ENCODE measurements at places on chromosomes 6 and 20.

DNA sequence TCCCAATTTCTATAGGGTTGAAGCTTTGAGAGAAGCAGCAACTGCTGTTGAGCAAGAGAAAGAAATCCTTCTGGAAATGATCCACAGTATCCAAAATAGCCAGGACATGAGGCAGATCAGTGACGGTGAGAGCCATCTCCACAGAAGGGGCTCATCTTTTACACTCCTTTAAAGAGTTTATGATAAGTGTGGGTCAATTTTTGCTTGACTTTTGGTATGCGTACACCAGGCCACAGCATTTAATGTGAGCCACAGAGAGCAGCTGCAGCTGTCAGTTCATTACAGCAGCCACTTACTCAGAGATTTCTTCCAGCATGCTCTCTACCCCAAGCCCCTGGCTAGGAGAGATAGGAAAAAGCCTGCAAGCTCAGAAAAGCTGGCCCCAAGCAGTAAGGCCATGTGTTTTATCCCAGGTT lies 9.9 kb downstream of the BAG2 start:
- no peak overlapping the region for H3K27ac ChIP-seq
- DNase-seq: no peak
- H3K4me3 ChIP-seq: no peak overlapping the region

GRCh38 chr6:42141603-42142117 lies 760 bp downstream of the C6orf132 start:
- H3K4me1 ChIP-seq: peaks cover 25% of the 10 kb centered on the region
- H3K27me3 ChIP-seq: no peaks in the 10 kb centered on the region
- peak; percentile 49 for DNase-seq
- peak overlapping the region; percentile 64 for H3K27ac ChIP-seq

GRCh38 chr20:57947421-57948179 lies 237.8 kb upstream of the PMEPA1 start:
- H3K4me3 ChIP-seq: no peak overlapping the region
- H3K4me1 ChIP-seq: no peaks in the 10 kb centered on the region
- H3K27ac ChIP-seq: no peak overlapping the region
- DNase-seq: no peak
- H3K36me3 ChIP-seq: no peaks in the 10 kb centered on the region

- no peaks in the 10 kb centered on the region for H3K4me1 ChIP-seq
- no peaks in the 10 kb centered on the region for H3K36me3 ChIP-seq
- no peak for DNase-seq
- H3K4me3 ChIP-seq: no peak overlapping the region
- no peak overlapping the region for H3K27ac ChIP-seq
These were observed 54.7 kb downstream of the YTHDF1 start for GRCh38 chr20:63161176-63161651.

DNA sequence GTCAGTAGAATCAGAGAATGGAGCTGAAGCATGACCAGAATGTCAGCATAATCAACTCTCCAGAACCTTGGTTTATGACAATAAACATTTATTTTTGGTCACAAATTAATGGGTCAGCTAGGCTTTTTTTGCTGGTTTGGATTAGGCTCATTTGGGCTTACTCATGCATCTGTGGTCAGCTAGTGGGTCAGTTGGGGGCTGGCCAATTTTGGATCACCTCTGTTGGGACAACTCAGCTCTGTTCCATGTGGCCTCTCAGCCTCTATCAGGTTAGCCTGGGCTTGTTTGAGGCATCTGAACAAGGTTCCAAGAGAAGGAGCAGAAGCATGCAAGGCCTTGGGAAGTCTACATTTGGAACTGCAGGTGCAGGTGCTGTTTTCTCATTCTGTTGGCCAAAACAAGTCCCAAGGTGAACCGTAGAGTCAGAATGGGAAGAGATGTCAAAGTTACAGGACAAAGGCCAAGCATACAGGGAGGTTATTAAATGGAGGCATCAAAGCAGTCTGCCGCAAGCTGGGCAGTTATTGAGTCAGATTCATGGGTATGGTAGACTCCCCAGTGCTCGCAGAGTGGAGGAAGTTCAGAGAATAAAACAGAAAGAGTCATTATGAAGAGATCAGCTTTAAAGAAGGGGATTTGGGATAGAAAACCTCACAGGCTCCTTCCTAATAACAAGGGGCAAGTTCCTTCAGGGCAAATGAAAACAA lies 173.0 kb downstream of the PLCB4 start:
- no peak overlapping the region for H3K4me3 ChIP-seq
- no peaks in the 10 kb centered on the region for H3K4me1 ChIP-seq
- DNase-seq: no peak
- no peaks in the 10 kb centered on the region for H3K36me3 ChIP-seq
- H3K27ac ChIP-seq: no peak overlapping the region

DNA sequence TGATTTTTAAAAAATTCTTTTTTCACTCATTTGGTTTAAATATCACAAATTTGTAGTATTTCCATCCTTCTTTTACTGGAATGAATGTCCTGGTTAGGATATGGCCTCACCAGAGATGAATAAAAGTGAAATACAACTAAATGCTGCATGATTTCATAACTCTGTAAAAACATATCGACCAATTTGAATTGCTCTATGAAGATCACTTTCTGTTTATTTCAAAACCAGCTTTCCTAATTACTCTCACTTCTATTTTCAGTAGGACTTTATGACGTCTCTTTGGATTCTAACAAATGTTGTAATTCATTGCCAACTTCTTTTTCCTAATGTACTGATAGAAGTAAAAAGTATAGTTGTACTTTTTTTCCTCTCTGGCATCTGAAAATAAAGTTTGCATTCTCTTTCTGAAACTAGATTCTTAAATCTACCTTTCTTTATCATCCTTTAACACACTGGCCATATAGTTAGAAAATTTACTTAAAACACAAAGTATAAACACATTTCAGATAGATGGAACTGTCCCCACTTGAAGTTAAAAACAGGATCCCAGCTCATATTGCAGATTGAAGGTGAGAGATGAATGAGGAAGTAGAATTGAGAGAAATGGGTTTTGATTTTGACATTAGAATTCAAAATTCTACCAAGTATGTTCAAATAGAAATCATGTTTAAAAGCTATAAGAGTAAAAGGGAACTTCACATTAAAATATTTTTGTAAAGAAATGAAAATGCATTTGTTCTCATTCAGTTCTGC lies 40.3 kb upstream of the IL20RA start:
- DNase-seq: no peak
- H3K36me3 ChIP-seq: no peaks in the 10 kb centered on the region
- H3K27me3 ChIP-seq: no peaks in the 10 kb centered on the region
- no peak overlapping the region for H3K27ac ChIP-seq
- H3K4me1 ChIP-seq: no peaks in the 10 kb centered on the region
- no peak overlapping the region for H3K4me3 ChIP-seq

DNA sequence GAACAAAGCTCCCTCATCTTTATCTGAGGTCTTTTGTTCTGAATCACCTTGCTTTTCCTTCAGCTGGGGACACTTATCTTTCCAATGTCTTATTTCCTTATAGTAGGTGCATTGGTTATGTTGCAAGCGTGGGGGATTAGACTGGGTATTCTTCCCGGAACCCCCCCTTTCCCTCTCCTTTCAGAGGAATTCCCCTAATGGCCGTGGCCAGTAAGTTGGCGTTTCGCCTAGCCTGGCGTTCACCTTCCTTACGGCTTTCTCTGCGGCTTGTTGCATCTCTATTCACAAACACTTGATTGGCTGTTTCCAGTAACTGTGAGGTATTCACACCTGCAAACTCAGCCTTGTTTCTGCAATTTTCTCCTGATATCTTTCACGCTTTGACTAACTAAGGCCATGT lies 32.8 kb upstream of the FABP7 start:
- no peak overlapping the region for H3K27ac ChIP-seq
- no peaks in the 10 kb centered on the region for H3K27me3 ChIP-seq
- no peak overlapping the region for H3K4me3 ChIP-seq
- H3K36me3 ChIP-seq: no peaks in the 10 kb centered on the region
- DNase-seq: no peak

- DNase-seq: peak; percentile 96
- no peak overlapping the region for H3K4me3 ChIP-seq
- H3K4me1 ChIP-seq: no peaks in the 10 kb centered on the region
- H3K27me3 ChIP-seq: no peaks in the 10 kb centered on the region
- no peak overlapping the region for H3K27ac ChIP-seq
These were observed 4.5 kb upstream of the TNXB start for GRCh38 chr6:32113386-32114352.

GRCh38 chr20:17956099-17956685 lies 12.4 kb downstream of the SNX5 start:
- no peak for DNase-seq
- H3K4me1 ChIP-seq: peaks cover 10% of the 10 kb centered on the region
- no peak overlapping the region for H3K4me3 ChIP-seq
- no peaks in the 10 kb centered on the region for H3K27me3 ChIP-seq
- H3K27ac ChIP-seq: no peak overlapping the region
- H3K36me3 ChIP-seq: peaks cover 15% of the 10 kb centered on the region

DNA sequence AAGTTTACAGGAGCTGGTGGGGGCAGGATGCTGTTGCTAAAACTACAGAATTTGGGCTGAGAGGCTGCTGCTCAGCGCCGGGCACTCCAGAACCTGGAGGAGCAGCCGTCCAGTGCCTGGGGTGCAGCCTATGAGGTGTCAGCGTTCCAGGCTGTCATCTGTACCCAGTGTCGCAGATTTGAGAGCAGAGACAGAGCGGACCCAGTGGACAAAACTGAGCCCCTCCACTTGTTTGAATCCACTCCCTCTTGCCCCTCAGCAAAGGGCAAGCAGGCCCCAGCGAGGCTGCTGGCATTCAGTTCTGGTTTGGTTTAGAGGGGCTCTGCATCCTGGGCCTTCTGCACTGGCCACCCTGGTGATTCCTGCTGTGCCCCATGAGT lies 144.3 kb downstream of the TBC1D7 start:
- H3K27ac ChIP-seq: no peak overlapping the region
- no peaks in the 10 kb centered on the region for H3K27me3 ChIP-seq
- no peaks in the 10 kb centered on the region for H3K4me1 ChIP-seq

DNA sequence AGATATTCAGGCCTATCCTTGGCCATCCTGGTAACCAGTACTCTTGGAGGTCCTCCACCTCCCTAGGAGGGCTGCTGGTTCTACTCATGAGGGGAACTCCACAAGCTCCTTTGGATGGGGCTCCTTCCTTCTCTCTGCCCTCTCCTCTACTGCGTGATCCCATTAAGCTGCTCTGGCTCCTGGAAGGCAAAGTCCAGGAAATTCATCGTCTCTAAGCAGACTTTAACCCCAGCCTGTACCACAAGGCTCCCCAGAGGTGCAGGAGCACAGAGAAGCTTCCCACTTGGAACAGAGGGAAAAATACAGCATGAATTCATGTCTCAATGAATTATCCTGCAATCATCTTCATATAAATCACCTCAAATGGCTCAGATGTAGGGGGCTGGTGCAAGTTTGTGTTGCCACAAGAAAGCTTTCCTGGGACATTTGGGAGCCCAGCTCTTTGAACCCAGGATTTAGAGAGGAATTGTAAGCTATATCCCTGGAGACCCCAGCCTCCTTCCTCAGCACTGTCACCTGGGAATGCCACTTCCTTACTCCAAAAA lies 355.4 kb downstream of the CDC5L start:
- no peak overlapping the region for H3K27ac ChIP-seq
- no peaks in the 10 kb centered on the region for H3K27me3 ChIP-seq
- DNase-seq: no peak
- H3K4me3 ChIP-seq: no peak overlapping the region
- H3K36me3 ChIP-seq: no peaks in the 10 kb centered on the region

- H3K4me3 ChIP-seq: no peak overlapping the region
- no peak overlapping the region for H3K27ac ChIP-seq
- DNase-seq: no peak
- H3K4me1 ChIP-seq: no peaks in the 10 kb centered on the region
- no peaks in the 10 kb centered on the region for H3K36me3 ChIP-seq
These were observed 69.6 kb upstream of the THBS2 start for GRCh38 chr6:169323221-169323620.

GRCh38 chr6:1586861-1587450 lies 22.8 kb upstream of the FOXC1 start:
- no peaks in the 10 kb centered on the region for H3K36me3 ChIP-seq
- no peak for DNase-seq

- no peaks in the 10 kb centered on the region for H3K4me1 ChIP-seq
- no peak overlapping the region for H3K27ac ChIP-seq
- no peaks in the 10 kb centered on the region for H3K36me3 ChIP-seq
- H3K4me3 ChIP-seq: no peak overlapping the region
- DNase-seq: peak; percentile 82
These were observed 107.7 kb upstream of the PRND start for GRCh38 chr20:4613718-4614620.

DNA sequence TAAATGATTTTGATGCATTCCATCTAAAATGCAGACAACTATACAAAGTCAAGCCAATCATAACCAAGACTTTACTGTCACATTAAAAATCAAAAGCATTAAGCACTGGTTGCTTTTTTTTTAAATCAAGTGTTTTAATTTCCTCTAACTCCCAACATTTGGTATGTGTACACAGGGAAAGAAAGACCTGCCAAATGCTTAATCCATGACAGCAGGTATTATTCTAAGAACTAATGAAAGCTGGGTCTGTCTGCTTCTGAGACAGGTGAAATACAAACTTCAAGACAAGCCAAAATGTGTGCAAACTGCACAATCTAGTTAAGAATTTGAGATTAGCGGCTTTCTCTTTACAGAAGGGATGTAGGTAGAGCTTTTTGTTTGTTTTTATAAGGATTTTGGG lies 126.1 kb downstream of the GMDS start:
- H3K27ac ChIP-seq: no peak overlapping the region
- DNase-seq: no peak
- no peaks in the 10 kb centered on the region for H3K4me1 ChIP-seq
- H3K4me3 ChIP-seq: no peak overlapping the region

DNA sequence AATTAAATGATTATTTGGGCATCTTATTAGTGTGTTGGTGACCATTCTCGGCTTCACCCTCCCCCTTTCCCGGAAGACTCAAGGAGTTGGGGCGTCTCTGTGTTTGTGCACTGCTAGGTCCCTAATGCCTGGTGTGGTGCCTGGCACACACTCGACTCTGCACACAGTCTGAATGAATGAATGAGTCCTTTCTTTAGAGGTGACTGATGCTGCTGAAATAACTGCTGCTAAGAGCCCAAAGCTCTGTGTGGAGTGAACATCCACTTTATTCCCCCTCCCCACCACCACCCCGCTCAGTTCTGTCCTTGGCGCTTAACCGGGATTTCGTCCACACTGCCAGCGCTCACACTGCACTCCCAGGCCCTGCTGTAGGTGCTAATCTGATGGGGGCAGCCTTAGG lies 1.2 kb upstream of the PHACTR3 start:
- H3K36me3 ChIP-seq: no peaks in the 10 kb centered on the region
- H3K27ac ChIP-seq: no peak overlapping the region
- DNase-seq: no peak
- no peak overlapping the region for H3K4me3 ChIP-seq
- H3K27me3 ChIP-seq: peaks cover 20% of the 10 kb centered on the region

DNA sequence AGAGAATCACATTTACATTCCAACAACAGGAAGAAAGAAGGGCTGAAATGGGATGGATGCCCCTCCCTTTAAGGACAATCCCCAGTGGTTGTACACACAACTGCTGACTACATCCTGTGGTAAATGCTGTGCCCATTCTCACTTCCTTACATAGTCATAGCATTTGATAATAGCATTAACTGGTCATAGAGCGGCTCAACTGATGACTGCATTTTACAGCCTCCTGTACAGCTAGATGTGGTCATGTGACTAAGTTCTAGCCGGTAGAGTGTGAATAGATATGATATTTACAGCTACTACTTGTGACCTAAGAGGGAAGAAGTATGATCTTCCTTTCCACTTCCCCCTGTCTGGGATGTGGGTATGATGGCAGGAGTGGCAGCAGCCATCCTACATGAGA lies 24.7 kb downstream of the KCNK17 start:
- DNase-seq: no peak
- no peaks in the 10 kb centered on the region for H3K27me3 ChIP-seq
- H3K4me1 ChIP-seq: no peaks in the 10 kb centered on the region
- H3K27ac ChIP-seq: no peak overlapping the region
- no peak overlapping the region for H3K4me3 ChIP-seq

Measured in mesendoderm (in vitro differentiated cells).